ENCODE measurements at places on chromosomes 4 and X.

- peak; percentile 15 for DNase-seq
These were observed 863.3 kb downstream of the CENPC start for GRCh38 chr4:66681962-66682361.

GRCh38 chrX:122625821-122626220, 558.3 kb upstream of the GRIA3 start:
- peak; percentile 46 for DNase-seq

- DNase-seq = no peak
These were observed 11.3 kb downstream of the PDE6B start for GRCh38 chr4:636628-637159.

GRCh38 chrX:110053453-110053852, 50.5 kb downstream of the TMEM164 start:
- no peak for DNase-seq

DNA sequence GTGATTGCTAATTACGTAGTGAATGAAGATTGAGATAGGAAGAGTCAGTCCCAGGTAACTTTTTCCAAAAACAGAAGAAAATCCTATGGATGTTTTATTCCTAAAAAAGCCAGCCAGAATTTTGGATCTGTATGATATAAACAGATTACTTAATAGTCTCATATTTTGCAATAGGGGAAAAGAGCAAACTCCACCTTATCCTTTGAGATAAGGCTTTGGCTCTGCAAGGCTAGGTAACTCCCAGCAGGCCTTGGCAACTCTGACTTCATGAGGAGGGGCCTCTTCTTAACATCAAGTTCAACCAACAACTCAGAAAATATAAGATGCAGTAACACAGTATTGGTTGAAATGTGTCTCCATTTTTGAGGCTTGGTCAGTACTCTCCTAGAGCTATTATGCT, 98.7 kb upstream of the SLC4A4 start:
- no peak for DNase-seq

- no peak for DNase-seq
These were observed 1688.0 kb upstream of the AGA start for GRCh38 chr4:179130122-179130714.

DNA sequence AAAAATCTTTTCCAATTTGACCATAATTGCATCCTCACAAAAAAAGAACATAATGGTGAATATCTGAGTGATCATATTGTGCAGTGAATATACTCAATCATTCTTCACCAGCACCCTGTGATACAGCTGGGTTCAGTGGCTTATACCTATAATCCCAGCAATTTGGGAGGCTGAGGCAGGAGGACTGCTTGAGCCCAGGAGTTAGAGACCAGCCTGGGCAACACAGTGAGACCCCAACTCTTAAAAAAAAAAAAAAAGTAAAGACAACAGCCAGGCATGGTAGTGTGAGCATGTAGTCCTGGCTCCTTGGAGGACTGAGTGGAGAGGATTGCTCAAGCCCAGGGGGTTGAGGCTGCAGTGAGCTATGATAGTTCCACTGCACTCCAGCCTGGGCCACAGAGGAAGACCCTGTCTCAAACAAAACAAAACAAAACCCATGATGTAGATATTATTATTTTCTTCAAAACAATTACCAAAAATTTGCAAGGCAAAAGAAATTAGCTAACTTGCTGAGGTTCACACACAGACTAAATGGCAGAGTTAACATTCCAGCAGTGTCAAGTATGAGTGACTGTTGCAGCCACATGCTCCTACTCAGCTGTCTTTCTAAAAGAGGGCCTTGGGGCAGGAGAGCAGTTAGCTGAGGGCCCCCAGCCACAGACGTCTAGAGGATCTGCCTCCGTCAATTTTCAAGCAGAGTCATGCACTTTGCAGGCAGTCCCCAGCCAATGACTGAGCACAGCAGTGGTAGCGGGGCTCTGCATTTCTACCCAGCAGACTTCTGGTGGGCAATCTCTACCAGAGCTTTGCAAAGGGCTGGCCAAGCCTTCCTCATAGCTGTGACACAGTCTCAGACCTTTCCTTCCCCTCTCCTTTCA, 33.4 kb downstream of the ADGRA3 start:
- DNase-seq = no peak

GRCh38 chr4:148445860-148446330, 3.7 kb upstream of the NR3C2 start:
- DNase-seq = no peak

DNA sequence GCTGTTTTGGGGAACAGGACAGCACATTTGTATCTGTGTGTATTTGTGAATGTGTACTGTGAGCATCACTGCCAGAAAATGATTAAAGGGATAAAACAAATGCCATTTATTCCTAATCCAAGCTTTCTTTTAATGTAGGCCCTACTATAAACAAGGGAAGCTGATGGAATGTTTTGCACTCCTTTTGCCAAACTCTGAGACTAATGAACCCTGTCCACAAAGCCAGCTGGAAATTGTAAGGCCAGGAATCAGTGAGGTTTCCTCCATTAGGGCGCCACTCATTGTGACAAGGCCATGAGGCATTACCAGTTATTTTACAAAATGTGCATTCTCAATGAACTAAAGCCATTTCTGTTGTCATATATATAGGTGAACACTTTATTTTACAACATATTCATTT, 163.0 kb upstream of the NAP1L5 start:
- DNase-seq = no peak
